PC-9 (cell line): ENCODE measurements at places on chromosomes 2 and 18. TPM values are rescaled to one million over a fixed set of nuclear protein-coding genes. Genes with fewer than 3 reads are reported as not detected.

DNA sequence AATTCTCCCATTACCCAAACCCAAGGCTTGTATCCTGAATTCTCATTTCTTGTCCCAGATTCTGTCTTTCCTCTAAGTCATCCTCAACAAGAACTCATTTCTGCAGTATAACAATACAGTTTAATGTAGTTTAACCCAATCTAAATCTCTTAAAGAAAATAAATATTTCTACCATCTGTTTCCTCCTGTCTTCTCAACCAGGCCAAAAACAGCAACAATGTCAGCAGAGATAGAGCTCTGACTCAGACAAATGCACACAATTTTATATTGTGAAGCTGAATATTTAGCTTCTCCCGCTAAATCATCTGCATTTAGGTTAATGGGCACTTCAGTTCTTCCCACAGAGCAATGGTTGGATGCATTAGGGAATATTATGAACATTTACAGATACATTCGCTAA lies 35.7 kb upstream of the KYNU start:
- no peak for DNase-seq

- DNase-seq, result no peak
Measured at GRCh38 chr2:70960833-70961647, 17.4 kb upstream of the ANKRD53 start.

Gene ACADL
- total RNA-seq, result 0.20 and 0.24 TPM in 2 replicates

- no peak for DNase-seq
Measured at GRCh38 chr2:73938718-73939352, 12.2 kb downstream of the DGUOK start.

Gene PCARE
- total RNA-seq, result not detected in 2 replicates

Gene KRCC1
- total RNA-seq, result 12.3 and 17.4 TPM in 2 replicates
